Myocyte (in vitro differentiated cells): ENCODE measurements at places on chromosomes 6 and 20. TPM values are rescaled to one million over a fixed set of nuclear protein-coding genes. Genes with fewer than 3 reads are reported as not detected.

DNA sequence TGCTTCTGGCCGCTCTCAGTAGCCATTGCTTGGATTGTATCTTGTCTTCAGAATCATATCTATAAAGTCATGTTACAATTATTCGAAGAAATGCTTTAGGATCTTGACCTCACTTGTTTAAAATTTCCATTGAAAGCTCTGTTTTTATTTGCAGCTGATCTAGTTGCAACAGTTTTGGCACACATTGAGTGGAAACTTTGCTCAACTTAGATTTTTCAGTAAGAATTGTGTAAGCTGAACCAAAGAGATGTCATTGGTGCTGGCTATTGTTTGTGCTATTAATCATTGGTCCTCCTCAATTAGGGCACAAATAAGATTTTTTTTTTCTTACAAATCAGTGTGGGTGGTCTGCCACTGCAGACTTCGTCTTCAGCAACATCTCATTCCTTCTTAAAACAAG, 649.2 kb downstream of the MMUT start:
- no peak for DNase-seq

GRCh38 chr6:149031201-149031858, 284.5 kb downstream of the UST start:
- no peak for DNase-seq

- DNase-seq, result no peak
Observed at GRCh38 chr6:24775520-24776058, 852 bp downstream of the GMNN start.

GRCh38 chr6:47047479-47048407, 5.6 kb upstream of the ADGRF1 start:
- peak; percentile 81 for DNase-seq

DNA sequence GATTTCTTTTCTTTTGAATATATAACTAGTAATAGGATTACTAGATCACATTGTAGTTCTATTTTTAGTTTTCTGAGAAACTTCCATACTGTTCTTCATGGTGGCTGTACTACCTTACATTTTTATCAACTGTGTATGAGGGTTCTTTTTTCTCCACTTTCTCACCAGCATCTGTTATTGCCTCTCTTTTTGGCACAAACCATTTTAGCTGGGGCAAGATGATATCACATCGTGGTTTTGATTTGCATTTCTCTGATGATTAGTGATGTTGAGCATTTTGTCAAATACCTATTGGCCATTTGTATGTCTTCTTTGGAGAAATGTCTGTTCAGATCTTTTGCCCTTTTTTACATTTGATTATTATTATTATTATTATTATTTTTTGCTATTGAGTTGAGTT, 86.1 kb upstream of the TCF21 start:
- peak; percentile 35 for DNase-seq

GRCh38 chr6:52415917-52416628, 4.1 kb upstream of the EFHC1 start:
- no peak for DNase-seq

DNA sequence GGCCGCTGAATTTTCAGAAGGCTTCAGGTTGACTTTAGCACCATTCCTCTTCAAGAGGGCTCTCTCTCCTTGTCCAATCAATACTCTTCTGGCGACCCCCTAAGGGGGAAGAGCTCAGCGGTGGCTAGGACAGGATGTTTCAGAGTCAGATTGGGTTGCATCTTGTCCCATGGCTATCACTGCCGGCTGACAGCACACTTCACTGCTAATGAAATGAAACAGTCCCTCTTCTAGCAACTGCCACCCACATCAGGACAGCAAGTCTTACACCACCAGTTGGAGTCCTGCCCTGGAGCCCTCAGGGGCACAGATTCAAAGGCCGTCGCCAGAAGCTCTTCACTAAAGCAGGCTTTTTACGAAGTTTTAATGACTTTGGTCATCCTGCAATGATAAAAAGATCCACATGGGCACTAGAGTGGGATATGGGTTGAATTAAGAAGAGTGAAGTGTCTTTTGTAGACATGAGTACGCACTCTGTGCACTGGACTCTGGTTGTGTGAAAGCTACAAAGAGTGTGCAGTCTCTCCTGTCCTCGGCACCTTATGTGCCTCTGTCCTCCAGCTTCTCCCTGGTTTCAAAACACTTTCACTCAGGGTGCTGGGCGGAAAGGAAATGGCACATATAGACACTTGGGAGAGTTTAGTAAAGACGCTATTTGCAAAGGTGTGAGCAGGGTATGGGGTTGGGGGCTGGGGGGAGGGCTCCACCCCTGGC, 66.1 kb upstream of the SLC22A16 start:
- no peak for DNase-seq

DNA sequence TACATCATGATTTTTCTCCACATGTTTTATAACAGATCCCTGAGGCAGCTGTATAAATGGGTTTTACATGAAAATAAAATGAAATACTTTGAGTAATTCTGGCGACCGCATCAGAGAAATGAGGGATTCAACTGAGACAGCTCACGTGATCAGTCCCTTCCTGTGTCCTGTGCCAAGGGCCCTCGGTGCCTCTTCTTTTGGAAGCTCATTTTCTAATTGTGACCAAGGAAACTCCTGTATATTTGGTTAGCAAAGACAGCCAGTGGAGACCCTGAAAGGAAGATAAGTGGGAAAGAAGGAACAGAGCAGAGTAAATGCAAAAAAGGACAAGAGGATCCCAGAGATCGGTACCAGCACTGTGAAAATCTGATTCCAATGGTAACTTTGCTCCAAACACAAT, 129.9 kb downstream of the FYN start:
- no peak for DNase-seq

DNA sequence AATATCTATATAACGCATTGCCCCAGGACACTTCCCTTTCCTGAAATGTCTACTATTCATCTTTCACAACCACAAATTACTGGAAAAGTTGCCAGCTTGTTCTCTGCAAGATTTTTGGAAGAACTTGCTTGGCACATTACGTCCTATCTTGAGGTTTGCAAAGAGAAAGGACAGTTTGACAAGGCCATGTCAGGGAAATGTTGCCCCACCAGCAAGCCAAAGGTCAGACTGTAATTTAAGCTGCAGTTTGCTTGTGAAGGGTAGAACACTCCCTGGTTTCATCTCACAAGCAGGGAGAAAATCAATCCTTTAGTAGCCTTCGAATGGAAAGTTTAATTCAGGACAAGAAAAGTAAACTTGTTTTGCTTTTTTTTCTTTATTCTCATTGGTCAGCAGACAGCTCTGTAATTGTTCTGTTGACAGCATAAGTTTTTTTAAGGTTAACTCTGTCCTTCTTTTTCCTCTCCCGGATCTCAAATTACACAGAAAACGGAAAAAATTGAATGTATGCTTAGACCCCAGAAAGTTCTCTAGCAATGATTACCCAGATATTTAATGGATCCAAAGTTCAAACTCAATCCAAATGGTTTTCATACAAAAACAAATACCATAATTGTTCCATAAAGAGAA, 541.8 kb upstream of the NRSN1 start:
- DNase-seq, result no peak

The CASS4 gene
- total RNA-seq, result 20.9 and 48.0 TPM in 2 replicates

The CRISP3 gene
- total RNA-seq, result not detected in 2 replicates
